ENCODE measurements at places on chromosomes 5 and 9. TPM values are rescaled to one million over a fixed set of nuclear protein-coding genes. Genes with fewer than 3 reads are reported as not detected.

DNA sequence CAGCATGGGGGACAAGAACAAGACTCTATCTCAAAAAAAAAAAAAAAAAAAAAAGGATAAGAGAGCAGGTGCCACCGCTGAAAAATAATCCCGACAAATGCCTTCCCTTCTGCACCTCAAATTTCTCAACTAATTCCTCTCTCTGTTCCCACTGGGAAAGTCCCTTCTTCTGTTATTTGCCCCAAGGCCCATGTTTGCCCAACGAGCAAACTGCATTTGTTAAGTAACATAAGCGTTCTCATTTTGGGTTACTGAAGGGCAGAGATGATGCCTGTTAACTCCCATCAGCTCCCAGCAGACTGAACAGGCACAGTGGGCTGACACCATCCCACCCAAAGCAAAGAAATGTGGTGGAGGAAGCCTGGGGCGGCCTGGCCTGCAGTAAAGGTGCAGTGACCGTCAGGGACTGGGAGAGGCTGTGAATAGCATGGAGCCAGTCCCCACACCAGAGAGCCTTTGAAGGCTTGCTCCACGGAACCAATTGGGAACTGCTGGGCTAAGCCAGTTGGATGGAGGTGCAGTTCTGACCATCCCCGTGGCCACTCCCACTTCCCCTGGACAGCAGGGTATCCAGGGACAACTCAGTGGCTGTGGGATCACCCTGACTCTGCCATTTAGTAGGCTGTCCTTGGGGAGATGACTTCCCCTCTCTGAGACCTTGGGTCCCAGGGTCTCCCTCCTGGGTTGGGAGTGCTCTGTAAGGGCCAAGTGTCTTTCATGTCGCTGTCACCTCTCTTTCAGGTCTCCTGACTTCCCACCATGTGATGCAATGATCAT is 149.7 kb upstream of the IER5L start:
- H3K4me1 ChIP-seq, result peaks cover 5% of the 10 kb centered on the region
- no peaks in the 10 kb centered on the region for H3K27me3 ChIP-seq
- H3K36me3 ChIP-seq, result no peaks in the 10 kb centered on the region
- H3K27ac ChIP-seq, result no peak overlapping the region

DNA sequence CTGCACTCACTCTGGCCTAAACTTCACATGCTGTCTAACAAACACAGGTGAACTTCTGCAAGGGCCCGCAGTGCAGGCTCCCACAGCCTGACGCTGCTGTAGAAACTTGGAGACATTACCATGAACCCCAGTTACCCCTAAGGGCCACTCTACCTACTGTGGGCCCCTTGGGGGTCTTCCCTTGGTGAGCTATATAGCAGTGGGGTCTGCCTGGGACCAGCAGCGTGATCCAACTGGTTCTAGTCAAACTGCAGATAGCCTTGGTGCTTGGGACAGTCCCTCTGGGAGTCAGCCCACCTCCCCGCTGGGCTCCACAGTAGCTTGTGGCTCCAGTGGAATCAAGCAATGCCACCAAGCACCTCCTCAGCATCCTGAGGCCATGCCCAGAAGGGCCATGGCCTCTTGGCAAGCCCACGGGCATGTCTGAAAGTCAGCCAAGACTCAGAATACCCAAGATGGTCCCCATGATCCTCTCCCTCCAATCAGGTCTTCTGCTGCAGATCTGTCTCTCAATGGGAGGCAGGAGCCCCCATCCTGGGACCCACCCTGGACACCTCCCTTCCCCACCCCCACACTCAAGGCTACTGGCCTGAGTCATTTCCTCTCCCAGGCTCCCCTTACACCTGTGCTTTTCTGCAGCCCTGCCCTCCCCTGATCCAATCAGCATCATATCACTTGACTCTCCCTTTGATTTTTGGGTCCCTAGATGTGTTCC is 230.0 kb upstream of the IRX1 start:
- H3K27me3 ChIP-seq, result no peaks in the 10 kb centered on the region
- no peak overlapping the region for H3K4me3 ChIP-seq
- H3K4me1 ChIP-seq, result no peaks in the 10 kb centered on the region
- H3K36me3 ChIP-seq, result no peaks in the 10 kb centered on the region

Gene CDC25C
- 1.6 TPM for total RNA-seq

Gene FBXL7
- 22.4 TPM for total RNA-seq

- H3K4me1 ChIP-seq, result no peaks in the 10 kb centered on the region
- peaks cover 36% of the 10 kb centered on the region for H3K36me3 ChIP-seq
These were observed 710 bp upstream of the WDR55 start for GRCh38 chr5:140664030-140664358.

Gene MARCHF11
- total RNA-seq, result not detected

DNA sequence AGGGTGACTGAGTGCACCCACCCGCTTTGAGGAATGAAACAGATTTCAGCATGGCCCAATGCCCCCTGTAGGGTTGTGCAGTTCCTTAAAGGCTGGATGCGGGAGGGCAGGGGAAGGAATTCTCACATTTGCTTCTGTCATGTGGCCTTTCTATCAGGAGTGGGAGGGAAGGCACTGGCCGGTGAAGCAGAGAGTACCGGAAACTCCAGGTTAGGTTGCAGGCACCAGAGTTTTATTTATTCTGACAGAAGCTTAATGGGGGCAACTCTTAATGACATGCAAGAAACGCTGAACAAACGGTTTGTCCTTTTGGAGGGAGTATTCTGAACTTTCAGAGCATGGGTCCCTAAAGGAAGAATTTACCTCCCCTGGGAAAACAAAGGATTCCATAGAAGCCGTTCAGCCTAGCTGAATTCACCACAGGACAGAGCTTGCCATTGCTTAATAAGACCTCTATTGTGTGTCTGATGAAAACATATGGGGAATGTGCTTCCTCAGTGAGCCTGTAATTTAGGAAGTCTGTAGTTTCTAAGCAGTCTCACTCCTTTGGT is 44.1 kb upstream of the EQTN start:
- no peak overlapping the region for H3K27ac ChIP-seq
- peaks cover 3% of the 10 kb centered on the region for H3K27me3 ChIP-seq
- no peaks in the 10 kb centered on the region for H3K36me3 ChIP-seq

- H3K4me3 ChIP-seq, result peak overlapping the region; percentile 25
- H3K4me1 ChIP-seq, result peaks cover 38% of the 10 kb centered on the region
- no peak overlapping the region for H3K27ac ChIP-seq
- H3K36me3 ChIP-seq, result no peaks in the 10 kb centered on the region
- peaks cover 14% of the 10 kb centered on the region for H3K27me3 ChIP-seq
These were observed 5.1 kb downstream of the NRARP start for GRCh38 chr9:137296670-137297664.

Gene WNK2
- 0.89 TPM for total RNA-seq

DNA sequence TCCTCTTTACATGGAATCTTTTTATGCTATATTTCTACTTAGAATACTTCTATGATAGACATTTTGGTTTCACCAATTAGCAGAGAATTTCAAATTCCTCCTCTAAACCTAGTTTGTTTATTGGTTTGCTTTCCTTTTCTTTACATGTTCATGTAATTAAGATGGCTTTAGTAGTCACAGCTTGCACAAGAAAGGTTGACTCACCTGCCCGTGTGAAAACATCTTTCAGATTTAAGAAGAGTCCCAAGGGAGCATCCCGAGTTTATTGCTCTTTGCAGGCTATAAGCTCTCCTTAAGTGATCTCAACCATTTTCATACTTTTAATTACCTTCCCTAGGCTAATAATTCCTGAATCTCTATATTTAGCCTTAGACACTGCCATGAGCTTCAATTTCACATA is 28.9 kb downstream of the TYRP1 start:
- no peak for DNase-seq
- peaks cover 12% of the 10 kb centered on the region for H3K4me1 ChIP-seq
- H3K36me3 ChIP-seq, result no peaks in the 10 kb centered on the region
- H3K27ac ChIP-seq, result no peak overlapping the region
- no peak overlapping the region for H3K4me3 ChIP-seq

All from astrocyte (in vitro differentiated cells and primary cell).